ENCODE measurements at places on chromosomes 3 and 15.
A peak's percentile ranks its signal among the peaks of the same experiment; 100 is the strongest.

DNA sequence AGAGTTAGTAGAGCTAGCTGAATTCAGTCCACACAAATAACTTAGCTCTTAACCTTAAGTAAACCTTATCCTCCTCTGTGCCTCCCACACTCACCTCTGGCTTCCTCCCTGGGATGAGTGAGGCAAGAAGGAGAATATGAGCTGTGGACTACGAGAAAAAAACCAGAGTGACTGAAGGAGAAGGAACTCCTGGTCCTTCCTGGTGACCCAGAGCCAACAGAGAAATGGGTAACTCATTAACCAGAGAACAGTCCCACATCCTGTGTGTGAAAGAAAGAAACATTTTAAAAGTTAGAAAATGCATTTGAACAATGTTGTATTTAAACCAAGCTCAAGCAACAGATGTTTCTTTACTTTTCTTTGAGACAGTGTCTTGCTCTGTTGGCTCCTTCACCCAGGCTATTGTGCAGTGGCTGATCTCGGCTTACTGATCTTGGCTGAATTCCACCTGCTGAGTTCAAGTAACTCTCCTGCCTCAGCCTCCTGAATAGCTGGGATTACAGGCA lies 27.5 kb upstream of the FAM81A start:
- DNase-seq: no peak

DNA sequence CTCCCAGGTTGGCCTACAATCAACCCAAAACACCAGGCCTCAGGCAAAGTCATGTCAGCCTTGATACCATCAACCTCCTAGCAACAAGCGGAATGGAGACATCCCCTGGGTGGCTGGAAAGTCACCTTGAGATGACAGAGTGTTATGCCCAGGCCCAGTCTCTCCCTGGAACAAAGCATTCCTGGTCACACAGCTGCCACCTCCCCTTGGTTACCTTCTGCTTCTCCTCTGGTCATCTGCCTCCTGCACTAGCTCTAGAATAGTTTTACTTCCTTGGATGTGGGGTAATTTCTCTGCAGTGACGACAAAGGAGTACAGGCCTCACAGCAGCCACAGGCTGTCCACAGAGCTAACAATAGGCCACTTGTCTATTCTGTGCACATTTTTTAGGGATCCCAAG lies 114.9 kb downstream of the RFTN1 start:
- no peak for DNase-seq

- no peak for DNase-seq
Observed at GRCh38 chr15:40749151-40749630, 5.9 kb downstream of the RMDN3 start.

GRCh38 chr15:71669688-71670087 lies 140.7 kb upstream of the NR2E3 start:
- DNase-seq: no peak

DNA sequence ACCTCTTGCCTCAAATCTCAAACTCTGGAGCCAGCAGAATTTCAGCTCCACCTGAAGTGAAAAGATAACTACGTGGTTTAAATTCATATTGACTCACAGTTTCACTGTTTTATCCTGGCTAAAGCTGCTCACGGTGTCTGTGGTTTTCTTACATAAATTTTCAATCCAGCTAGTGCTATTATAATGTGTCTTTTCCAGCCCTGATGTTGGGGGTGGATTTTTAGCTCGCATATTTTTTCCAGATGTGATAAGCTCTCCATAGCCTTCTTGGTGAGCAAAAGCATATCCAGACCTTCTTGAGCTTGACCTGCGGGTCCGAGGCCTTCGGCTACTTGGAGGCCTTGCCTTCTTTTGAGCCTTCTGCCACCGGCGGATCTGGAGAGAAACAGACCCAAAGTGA lies 239.3 kb downstream of the DTWD1 start:
- DNase-seq: peak; percentile 72

DNA sequence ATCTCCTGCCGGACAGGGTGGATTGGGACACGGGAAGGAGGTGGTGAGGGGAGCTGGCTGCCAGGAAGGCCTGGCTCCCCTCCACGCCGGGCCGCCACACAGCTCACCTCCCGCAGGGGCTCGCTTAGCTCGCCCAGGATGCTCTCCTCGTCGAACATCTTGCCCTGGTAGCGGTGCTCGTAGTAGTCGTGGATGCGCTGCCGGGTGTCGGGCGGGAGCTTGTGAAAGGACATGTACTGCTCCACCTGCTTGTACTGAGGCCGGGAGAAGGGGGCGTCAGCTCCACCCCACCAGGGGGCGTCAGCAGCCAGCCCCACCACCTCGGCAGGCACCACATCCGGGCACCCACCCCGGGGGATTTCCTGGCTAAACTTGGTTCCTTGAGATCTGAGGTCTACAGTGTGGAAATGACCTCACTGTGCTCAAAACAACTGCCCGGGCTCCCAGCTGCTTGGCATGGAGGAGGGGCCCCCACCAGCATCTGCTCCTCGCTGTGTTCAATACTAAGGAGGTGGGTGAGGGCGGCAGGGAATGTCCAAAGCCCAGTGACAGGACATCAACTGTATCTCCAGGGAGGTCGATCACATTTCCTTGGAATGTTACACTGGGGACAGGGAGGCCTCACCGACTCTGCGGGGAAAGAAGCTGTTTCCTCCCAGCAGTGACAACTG lies 43.4 kb downstream of the HCN4 start:
- peak; percentile 88 for DNase-seq
